ENCODE measurements at places on chromosomes 3 and 15.

- no peak for DNase-seq
These were observed 48.6 kb downstream of the KCNMB2 start for GRCh38 chr3:178584722-178585380.

GRCh38 chr15:43854801-43855200 lies 28.0 kb downstream of the WDR76 start:
- DNase-seq: peak; percentile 37

- DNase-seq: peak; percentile 60
These were observed 150.2 kb upstream of the MLF1 start for GRCh38 chr3:158420654-158421396.

DNA sequence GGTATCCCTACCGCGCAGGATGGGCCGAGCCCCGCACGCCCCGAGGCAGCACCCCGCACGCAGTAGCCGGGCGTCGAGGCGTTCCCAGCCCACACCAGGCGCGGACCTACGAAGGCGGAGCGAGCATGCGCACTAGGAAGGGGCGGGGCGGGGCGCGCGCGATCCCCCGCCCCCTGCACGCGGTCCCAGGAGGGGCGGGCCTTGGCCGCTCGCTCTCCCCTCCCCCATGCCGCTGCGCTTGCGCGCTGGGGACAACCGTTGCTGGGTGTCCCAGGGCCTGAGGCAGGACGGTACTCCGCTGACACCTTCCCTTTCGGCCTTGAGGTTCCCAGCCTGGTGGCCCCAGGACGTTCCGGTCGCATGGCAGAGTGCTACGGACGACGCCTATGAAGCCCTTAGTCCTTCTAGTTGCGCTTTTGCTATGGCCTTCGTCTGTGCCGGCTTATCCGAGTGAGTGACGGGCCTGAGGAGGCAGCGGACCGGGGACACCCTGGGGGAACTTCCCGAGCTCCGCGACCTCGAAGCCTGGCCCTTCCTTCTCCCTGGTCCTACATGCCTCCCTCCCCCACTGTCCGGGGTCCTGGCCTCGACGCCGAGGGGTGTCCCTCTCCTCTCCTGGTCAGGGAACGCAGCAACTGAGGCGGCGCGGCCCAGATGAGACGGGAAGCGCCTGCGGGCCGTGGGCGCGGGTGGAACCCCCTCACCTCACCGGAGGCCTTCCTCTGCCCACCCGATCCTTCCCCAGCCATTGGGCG lies at the start of gene SPESP1:
Gene SPESP1 (plus strand): TSS at position 258 of the 755 bp plus-strand sequence. CDS start 129 bp downstream, at position 387.
- peak; percentile 72 for DNase-seq

DNA sequence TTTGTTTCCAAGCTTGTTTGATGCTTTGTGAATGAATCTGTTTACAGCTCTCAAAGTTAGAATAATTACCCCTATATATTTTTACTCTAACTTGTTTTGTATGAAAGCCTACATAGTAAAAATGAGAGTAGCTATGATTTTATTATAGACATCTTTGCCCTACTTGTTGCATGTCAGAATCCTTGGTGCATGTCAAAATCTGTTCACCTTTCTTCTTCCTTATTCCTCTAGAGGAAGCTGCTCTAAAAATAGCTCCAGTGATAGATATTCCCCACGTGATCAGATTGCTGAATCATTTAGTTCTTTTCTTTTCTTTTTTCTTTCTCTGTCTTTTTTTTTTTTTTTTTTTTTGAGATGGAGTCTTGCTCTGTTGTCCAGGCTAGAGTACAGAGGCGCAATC lies 39.8 kb downstream of the LRRC49 start:
- no peak for DNase-seq

DNA sequence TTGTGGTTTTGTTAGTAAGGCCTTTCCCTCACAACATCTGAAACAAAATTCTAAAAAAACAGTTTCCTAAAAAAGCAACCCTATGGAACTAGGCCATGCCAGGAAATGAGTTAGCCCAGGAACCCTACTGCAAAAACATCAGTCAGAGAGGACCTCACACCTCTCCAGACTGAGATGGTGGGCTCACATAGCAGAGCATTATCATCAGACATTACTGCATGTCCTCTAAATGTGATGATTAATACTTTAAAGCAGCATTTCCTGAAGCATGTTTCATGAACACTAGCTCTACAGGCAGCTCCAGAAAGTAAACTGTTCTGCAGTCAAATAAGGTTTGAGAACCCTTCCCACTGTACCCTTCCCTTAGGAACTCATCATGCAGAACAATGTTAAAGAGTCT lies 232.3 kb upstream of the MRPL3 start:
- peak; percentile 22 for DNase-seq
